ENCODE measurements at places on chromosomes 2 and 18.

DNA sequence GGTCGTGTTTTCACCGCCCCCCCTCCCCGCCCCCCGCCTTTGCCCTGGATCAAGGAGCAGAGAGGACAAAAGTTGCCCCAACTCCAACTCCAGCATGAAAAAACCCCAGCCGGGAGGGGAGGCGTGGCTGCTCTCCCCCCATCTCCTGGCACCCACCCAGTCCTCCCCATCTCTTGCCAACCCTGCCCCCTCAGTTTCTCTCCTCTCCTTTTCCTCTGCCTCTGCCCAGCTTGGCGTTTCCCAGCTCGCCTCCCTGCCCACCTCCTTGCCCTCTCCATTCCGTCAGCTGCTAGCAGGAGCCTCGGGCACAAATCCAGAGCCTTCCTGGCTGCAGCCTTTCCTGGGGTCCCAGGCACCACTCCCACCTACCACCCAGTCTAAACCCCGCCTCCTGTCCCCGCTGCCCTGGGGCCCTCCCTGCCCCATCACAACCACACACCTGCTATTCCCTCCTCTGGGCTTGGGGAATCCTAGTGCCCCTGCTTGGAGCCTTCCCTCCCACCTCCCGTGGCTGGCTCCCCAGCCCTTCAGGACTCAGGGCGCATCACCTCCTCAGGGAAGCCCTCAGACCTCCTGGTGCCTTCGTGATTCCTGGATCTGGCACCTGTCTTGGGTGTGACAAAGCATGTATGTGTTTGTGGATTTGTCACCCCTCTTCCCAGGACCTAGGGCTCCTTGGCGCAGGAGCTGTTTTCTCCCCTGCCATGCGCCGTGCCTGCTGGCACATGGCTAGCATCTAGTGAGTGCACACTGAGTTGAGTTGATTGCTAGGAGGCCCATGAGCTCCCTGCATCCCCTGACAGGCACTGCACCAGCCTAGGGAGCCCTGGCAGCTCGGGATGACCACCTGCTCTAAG, 209.1 kb downstream of the TFCP2L1 start:
- no peak overlapping the region for H3K4me3 ChIP-seq
- no peaks in the 10 kb centered on the region for H3K36me3 ChIP-seq
- peaks cover 11% of the 10 kb centered on the region for H3K27me3 ChIP-seq
- peaks cover 1% of the 10 kb centered on the region for H3K4me1 ChIP-seq

DNA sequence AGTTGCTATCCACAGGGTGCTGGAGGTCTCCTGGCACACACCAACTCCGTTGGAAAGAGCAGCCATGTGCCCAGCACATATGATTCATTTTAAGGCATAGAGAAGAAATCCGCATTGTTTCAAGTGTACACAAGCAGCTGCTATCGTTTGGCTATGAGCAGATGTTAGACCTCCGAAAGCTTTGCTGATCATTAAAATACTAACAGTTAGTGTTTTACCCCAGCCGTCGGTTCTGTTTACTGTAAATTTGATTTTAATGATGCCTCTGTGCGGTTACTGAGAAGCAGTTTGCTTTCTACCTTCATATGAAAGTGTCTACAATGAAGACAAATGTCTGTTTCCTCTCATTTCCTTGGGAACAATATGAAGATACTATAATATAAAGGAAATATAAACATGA, 154.9 kb downstream of the PTGR3 start:
- no peak for DNase-seq
- no peak overlapping the region for H3K27ac ChIP-seq
- no peaks in the 10 kb centered on the region for H3K27me3 ChIP-seq
- H3K4me3 ChIP-seq: no peak overlapping the region
- no peaks in the 10 kb centered on the region for H3K36me3 ChIP-seq
- H3K4me1 ChIP-seq: no peaks in the 10 kb centered on the region

DNA sequence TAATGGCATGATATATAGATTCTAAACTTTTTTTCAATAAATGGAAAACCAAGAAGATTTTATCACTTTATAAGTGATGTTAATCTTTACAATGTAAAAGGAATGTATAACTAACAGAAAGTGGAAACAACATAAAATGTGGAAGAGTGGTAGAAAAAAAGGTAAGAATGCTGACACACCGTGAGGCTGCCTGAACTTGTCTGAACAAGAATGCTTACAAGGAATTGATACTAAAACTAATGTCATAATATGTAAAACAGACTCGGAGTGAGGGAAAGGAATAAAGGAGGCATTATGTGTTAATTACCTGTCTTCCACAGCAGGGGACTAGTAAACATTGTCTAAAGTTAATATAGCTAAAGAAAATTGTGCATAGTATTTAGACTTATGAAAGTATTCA, 958.8 kb upstream of the TMEFF2 start:
- H3K4me3 ChIP-seq: no peak overlapping the region
- H3K27ac ChIP-seq: no peak overlapping the region
- no peaks in the 10 kb centered on the region for H3K36me3 ChIP-seq
- H3K27me3 ChIP-seq: no peaks in the 10 kb centered on the region

- no peak for DNase-seq
- H3K4me3 ChIP-seq: no peak overlapping the region
- H3K27ac ChIP-seq: no peak overlapping the region
These were observed 60.5 kb downstream of the DSEL start for GRCh38 chr18:67455890-67456501.

- H3K4me1 ChIP-seq: no peaks in the 10 kb centered on the region
- H3K36me3 ChIP-seq: no peaks in the 10 kb centered on the region
- no peak for DNase-seq
- H3K27me3 ChIP-seq: peaks cover 6% of the 10 kb centered on the region
These were observed 139.0 kb upstream of the TRIB2 start for GRCh38 chr2:12577567-12578253.

- peaks cover 24% of the 10 kb centered on the region for H3K4me1 ChIP-seq
- H3K27me3 ChIP-seq: peaks cover 12% of the 10 kb centered on the region
- no peak for DNase-seq
- H3K27ac ChIP-seq: peak overlapping the region; percentile 90
- H3K4me3 ChIP-seq: peak overlapping the region; percentile 84
- peaks cover 17% of the 10 kb centered on the region for H3K36me3 ChIP-seq
These were observed 526 bp downstream of the PRKRA start for GRCh38 chr2:178450524-178450773.

DNA sequence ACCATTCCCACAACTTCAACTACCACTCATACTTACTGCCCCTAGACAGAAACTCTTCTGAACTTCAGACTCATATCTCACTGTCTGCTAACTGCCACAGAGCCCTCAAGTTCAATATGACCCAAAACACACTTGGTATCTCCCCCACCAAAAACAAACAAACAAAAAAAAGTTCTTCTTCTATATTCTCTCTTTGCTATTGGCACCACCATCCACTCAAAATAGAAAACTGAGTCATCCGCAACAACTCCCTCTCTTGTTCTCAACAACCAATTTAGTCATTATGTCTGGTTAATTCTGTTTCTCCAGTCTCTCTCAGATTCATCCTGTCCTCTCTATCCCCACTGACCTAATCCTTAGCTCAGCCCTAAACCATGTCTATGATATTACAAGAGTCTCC, 7.2 kb upstream of the DCTN1 start:
- no peaks in the 10 kb centered on the region for H3K4me1 ChIP-seq
- peaks cover 5% of the 10 kb centered on the region for H3K27me3 ChIP-seq
- H3K36me3 ChIP-seq: no peaks in the 10 kb centered on the region
- H3K4me3 ChIP-seq: no peak overlapping the region
- no peak overlapping the region for H3K27ac ChIP-seq

DNA sequence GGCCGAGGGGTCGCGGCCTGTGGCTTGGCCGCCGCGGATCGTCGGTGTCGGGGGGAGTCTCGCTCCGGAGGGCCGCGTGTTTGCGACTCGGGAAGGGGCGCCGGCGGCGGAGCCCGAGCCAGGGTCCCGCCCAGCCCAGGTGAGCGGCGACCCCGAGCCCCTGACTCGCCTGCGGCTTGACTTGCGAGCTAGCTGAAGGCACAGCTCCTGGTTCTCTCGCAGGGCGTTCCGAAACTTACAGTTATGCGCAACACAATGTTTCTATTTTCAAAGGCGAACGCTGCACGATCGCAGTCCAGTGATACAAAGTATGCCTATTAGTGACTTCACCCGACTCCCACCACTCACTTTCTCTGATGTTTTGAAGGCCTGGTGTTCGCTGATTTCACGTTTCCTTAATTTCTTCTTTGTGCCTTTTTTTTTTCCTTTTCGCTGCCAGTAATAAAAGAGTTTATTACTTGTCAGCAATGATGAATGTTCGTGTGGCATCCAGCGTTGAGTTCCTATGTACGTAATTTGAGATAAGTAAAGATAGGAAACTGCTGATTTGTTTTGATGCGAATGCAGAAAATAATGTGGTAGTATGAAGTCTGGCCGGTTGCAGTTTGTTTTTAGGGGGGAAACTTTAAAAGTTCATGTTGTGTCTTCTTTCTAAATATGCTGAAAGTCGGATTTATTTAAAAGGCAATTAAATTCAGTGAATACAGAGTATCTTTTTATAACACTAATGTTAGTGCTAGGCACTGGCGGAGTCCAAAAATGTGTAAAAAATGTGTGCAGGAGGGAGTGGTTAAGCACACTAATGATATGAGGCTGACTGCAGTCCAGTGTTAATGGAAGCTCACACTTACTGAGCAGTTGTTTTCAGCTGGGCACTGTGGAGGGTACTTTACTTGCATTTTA, 706 bp downstream of the UBXN2A start:
- peak overlapping the region; percentile 84 for H3K27ac ChIP-seq
- H3K4me1 ChIP-seq: peaks cover 33% of the 10 kb centered on the region
- peaks cover 17% of the 10 kb centered on the region for H3K27me3 ChIP-seq
- no peak for DNase-seq

- peaks cover 5% of the 10 kb centered on the region for H3K27me3 ChIP-seq
- H3K4me1 ChIP-seq: peaks cover 10% of the 10 kb centered on the region
- no peak overlapping the region for H3K27ac ChIP-seq
- no peak for DNase-seq
- H3K4me3 ChIP-seq: no peak overlapping the region
These were observed 119.5 kb upstream of the MCFD2 start for GRCh38 chr2:47034973-47035609.

DNA sequence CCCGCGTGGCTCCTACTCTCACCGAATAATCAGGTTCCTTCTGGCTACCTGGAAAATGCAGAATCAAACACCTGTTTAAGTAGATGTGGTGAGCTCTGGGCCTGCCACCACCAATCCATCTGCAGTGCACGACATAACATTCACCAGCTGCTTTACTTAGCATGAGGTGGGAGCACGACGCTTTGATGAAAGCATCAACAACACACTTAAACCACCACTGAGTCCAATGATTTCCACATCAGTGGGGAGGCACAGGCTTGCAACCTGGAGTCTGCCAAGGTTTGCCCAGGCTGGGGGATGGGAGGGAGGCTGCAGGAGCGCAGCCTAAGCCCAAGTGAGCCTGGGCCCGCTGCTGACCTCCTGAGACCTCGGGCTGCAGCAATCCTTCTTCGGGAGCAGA, 415.5 kb downstream of the MEIS1 start:
- no peak overlapping the region for H3K4me3 ChIP-seq
- DNase-seq: no peak
- no peaks in the 10 kb centered on the region for H3K36me3 ChIP-seq
- no peaks in the 10 kb centered on the region for H3K4me1 ChIP-seq
- no peaks in the 10 kb centered on the region for H3K27me3 ChIP-seq
- H3K27ac ChIP-seq: no peak overlapping the region

- no peak overlapping the region for H3K4me3 ChIP-seq
- H3K36me3 ChIP-seq: no peaks in the 10 kb centered on the region
- H3K27ac ChIP-seq: no peak overlapping the region
- peaks cover 1% of the 10 kb centered on the region for H3K27me3 ChIP-seq
- no peaks in the 10 kb centered on the region for H3K4me1 ChIP-seq
These were observed 390.0 kb downstream of the MEIS1 start for GRCh38 chr2:66824926-66825325.

DNA sequence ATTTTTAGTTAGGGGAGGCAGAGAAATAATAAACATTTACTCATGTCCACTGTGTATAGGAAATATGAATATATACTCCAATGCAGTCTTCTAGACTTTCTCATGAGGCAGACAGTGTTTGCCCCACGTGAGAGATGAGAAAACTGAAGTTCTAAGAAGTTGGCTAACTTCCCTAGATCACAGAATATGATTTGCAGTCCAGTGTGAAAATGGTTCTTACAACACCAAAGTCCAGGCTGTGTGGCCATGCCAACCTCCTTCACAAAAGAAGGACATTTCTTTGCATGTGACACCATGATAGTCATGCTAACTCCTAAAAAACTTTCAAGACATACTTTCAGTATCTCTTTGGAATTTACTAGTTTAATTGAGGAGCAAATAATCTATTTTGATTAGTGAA, 143.7 kb downstream of the IRS1 start:
- no peak for DNase-seq
- H3K4me1 ChIP-seq: no peaks in the 10 kb centered on the region

DNA sequence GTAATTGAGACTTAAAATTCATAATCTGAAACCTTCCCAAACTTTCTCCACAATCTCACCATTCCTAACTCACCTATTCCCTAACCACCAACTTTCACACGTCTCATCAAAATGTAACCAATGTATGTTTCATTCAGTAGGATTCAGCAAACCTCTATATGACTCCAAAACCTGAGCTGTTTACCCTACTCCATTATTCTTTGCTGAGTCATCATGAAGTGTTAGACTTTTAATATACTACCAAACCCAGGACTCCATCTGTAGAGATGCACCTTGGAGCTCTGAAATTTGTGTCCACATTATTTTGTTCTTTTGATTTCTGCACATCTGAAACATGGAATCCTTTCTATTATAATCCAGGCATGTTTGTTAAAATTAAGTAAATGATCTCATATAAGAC, 727.0 kb upstream of the PIK3C3 start:
- H3K27me3 ChIP-seq: no peaks in the 10 kb centered on the region
- H3K36me3 ChIP-seq: no peaks in the 10 kb centered on the region
- H3K27ac ChIP-seq: no peak overlapping the region
- DNase-seq: no peak
- no peaks in the 10 kb centered on the region for H3K4me1 ChIP-seq

DNA sequence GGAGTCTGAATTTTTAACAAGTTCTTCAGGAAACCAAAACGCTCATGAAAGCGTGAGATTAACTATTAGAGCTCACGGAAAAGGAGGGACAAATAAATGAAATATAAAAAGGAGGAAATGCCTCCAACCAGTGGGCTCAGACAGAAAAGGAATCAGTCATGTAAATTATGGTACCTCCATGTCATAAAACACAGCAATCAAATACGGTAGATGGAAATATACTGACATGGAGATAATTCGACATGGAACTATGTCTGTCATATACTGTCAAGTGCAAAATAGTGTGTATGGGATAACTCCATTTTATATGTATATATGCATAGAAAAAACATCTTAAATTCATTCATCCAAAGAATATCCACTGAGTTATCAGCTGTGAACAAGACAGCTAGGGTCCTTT, 25.9 kb upstream of the CTLA4 start:
- H3K27me3 ChIP-seq: no peaks in the 10 kb centered on the region
- DNase-seq: no peak
- H3K27ac ChIP-seq: no peak overlapping the region
- peaks cover 4% of the 10 kb centered on the region for H3K4me1 ChIP-seq
